Renal cortical epithelial cell (primary cell): ENCODE measurements at places on chromosomes 5 and 9. TPM values are rescaled to one million over a fixed set of nuclear protein-coding genes. Genes with fewer than 3 reads are reported as not detected.

Gene TAF11L5
- total RNA-seq: not detected in 2 replicates

Gene FEM1C
- total RNA-seq: 25.9 and 40.3 TPM in 2 replicates

Gene CCL21
- total RNA-seq: not detected in 2 replicates

Gene GMCL2
- total RNA-seq: not detected in 2 replicates

Gene IFNA2
- total RNA-seq: not detected in 2 replicates

Gene SLC23A1
- 1.4 and 3.0 TPM in 2 replicates for total RNA-seq

Gene SYK
- 7.9 and 11.8 TPM in 2 replicates for total RNA-seq

Gene CCL28
- 11.0 and 26.6 TPM in 2 replicates for total RNA-seq

Gene TRPM3
- 0.35 and 2.9 TPM in 2 replicates for total RNA-seq
